ENCODE measurements at places on chromosomes 16 and 17.

DNA sequence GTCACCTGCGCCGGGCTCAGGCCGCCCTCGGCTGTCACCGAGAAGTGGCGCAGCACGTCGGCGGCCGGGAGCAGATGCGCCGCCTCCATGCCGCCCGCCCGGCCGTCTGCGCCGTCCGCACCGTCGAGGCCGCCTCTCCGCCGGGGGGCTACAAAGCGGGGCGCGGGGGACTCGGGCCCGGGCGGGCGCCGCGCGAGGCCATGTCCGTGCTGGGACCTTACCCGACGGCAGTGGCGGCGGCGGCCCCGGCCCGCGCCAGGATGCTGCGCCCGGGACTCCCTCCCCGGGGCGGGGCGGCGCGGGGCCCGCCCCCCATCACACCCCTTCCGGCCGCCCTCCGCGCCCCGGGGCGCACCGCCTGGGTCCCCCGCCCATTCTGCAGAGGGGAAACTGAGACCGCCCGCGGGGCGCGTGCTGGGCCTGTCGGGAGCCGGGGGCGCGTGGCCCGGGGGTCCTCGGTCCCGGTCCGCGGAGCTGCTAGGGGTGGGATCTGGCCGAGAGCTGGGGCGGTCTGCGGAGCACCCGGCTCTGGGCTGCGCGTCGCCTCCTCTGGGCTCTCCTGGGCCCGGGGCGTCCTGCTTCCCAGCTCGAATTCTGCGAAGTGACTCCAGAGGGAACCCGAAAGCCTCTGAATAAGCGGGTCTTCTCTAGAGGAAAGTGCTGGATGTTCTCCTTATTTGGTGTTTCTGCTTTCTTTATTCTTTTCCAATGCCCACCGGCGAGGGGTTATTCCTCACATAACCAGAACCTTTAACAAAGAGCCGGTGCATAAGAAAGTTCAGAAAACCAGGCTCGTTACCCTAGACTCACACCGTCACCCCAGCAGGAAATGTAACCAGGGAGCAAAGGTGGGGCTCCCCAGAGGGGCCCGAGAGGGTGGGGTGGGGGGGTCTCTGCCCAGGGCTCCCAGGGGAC, at the start of gene ATP2A3:
Gene ATP2A3, minus strand, starts transcription at position 235 of the 915 bp plus-strand sequence. Its CDS starts 146 bp downstream, at position 89.
- no peak for DNase-seq

DNA sequence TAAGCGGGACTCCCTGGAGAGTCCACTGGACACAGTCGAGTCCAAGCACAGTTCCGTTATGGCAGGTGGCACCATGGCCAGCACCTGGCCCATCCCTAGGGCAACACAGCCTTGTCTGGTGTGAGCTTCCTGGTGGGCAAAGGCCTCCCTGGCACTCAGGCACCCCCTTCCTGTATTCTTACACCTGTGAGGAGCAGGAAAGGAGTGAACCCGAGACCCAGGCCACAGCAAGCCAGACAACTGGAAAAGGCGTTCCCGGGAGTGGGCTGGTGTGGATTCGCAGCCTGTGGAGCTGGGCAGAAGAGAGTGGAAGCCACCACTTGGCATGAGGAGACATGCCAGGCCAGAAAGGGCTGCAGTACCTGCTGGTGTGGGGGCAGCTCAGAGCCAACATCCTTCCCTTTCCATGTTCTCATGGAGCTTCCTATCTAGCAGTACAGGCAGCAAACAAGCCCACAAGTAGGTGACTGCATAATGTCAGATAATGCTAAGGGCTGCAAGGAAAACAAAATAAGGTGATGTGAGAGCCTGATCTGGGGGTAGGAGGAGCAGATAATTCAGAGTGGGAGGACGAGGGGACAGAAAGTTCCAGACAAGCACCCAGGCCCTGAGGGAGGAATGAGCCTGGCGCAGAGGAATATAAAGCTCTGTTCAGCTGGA, 87.0 kb downstream of the GNAO1 start:
- DNase-seq = no peak

DNA sequence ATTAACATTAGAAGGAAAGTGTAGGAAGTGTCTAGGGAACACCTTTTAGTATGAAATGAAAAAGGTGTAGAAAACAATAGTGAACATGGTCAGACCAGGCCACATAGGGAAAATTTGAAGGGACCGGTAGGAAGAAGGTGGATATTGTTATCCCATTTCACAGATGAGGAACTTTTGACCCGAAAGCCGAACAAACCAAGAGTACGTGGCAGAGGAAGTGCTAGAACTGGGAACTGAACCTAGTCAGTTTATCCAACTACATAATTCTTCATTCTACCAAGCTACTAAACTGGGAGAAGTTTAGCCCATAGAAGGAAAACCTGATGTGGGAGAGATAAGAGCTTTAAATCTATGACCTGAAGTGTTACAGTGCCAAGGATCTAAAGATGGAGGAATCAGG, 43.2 kb downstream of the YPEL2 start:
- no peak for DNase-seq

- no peak for DNase-seq
Measured at GRCh38 chr17:1108765-1109605, 70.8 kb downstream of the ABR start.

DNA sequence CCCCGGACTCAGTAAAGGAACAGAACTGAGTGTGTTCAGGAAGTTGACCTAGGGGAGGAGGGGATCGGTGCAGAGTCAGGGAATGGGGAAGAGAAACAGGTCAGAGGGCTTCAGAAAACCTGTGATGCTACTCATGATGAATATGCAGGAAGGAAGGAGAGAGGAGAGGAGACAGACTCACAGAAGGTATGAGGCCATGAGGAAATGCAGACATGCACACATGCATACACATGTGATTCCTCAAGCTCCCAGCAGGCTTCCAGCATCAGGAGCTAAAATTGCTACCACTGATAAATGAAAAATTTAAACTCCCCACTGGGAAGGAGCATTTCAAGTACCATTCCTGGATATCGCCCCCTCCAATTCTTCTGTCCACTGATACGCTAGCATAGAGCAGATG, 262.6 kb downstream of the SLC39A11 start:
- DNase-seq = no peak

GRCh38 chr16:3716831-3717234, 491 bp downstream of the TRAP1 start:
- DNase-seq = no peak

DNA sequence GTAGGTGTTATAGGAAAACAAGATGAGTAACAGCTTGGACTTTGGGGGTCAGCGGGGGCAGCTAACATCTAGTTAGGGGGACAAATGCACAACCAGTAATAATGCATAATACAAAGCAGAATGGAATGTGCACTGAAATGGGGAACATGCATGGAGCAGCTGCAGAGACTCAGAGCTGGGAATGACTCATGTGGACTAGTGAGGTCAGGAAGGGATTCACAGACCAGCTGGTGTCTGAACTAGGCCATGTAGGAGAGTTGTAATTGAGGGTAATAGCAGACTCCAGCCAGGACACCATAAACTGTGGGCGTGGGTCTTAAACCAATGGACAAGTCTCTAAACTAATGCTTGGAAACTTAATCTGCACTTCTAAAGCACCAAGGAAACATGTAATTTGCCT, 176.8 kb upstream of the ASIC2 start:
- no peak for DNase-seq

DNA sequence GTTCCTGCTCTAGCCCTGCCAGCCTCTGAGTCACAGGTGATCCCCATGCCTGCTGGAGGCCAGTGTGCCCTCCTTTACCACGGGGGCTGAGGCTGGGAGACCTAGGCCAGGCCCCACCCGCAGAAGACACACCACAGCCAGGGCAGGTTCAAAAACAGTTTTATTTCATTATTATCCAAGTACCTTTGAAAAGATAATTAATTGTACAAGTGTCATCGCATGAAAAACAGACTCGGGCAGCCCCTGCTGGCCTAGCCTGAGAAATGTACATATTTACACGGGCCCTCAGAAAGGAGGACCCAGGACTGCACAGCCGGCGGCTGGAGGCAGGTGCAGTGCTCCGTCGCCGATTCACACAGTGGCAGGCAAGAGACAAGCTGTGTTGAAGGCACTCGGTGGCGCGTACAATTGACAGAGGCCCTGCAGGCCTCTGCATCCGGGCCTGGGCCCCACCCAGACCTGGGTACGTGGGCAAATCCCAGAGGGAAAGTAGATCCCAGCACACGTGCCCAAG, 4.4 kb downstream of the PDIA2 start:
- no peak for DNase-seq

- DNase-seq = no peak
Measured at GRCh38 chr16:83878838-83879237, 20.1 kb upstream of the MLYCD start.

GRCh38 chr17:40524243-40524965, 23.0 kb upstream of the TNS4 start:
- DNase-seq = no peak

DNA sequence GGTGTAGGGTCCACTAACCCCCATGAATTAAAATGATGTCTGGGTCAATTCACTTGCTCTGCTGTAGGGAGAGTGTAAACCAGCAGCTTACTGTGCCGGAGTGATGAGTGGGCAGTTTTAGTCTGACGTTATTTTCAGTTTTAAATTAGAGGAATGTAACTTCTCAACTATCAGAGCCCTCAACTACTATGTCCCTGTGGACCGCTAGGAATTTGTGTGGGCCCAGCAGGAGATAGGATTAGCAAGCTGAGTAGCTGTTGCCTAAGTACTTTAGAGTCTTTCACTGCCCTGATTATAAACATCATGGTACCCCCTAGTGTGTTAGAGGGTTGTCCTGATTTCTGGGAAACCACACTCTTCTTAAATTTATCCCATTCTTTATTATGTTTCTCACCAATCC, 11.4 kb downstream of the MARVELD3 start:
- no peak for DNase-seq

DNA sequence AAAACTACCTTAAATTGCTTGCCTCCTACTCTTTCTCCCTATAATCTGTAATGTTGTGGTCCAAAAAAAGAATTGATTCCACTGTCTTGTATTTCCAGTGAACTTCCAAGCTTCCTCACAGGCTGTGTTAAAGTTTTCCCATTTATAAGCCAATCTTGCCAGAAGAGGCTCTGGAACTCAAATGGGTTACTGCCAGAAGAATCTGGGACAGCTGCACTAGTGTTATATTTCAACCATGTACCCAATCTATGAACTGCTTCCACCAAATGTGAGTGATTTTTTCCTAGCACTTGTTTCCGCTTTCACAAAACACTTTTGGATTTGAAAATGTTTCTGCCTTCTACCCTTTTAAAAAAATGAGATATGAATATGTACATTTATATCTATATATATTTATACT, 1.8 kb downstream of the CCDC43 start:
- no peak for DNase-seq

- no peak for DNase-seq
Measured at GRCh38 chr16:63943566-63943965, 1178.3 kb downstream of the CDH11 start.

- DNase-seq = no peak
Measured at GRCh38 chr16:54284319-54284930, 2.2 kb downstream of the IRX3 start.

- no peak for DNase-seq
Measured at GRCh38 chr16:26762594-26762993, 304.1 kb upstream of the C16orf82 start.

- no peak for DNase-seq
Measured at GRCh38 chr17:42133461-42134041, 10.9 kb downstream of the HSPB9 start.

- no peak for DNase-seq
Measured at GRCh38 chr17:71793518-71793917, 327.3 kb upstream of the SOX9 start.

DNA sequence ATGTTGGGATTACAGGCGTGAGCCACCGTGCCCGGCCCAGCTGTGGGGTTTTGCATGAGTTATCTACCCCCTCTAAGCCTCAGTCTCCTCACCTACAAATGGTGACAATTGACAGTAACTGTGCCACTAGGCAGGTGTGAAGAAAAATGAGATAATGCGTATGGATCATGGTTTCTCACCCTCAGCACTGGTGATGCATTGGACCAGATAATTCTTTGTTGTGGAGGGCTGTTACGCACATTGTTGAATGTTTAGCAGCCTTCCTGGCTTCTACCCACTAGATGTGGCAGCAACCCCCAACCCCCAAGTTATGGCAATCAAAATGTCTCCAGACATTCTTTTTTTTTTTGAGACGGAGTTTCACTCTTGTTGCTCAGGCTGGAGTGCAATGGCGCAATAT, 9.0 kb upstream of the HAPSTR1 start:
- no peak for DNase-seq

- peak; percentile 30 for DNase-seq
Measured at GRCh38 chr17:81923302-81924260, 4.0 kb downstream of the MAFG start.

DNA sequence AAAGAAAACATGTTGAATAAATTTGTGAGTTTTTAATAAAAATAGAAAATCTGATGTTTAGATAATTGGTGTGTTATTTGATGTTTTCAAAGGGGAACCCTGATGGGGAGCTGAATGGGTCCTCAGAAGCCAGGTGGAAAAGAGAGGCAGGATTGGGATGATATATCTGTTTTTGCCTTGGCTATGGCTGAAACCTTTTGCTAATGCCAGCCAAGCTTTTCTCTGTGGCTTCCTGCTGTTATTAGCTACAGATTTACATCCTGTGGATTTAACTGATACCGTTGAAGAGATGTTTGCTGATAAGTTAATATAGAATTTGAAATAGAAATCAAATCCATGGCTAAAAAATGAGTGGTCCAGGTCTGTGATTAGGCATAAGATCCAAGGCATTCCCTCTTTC, 4.2 kb upstream of the AATF start:
- DNase-seq = no peak

DNA sequence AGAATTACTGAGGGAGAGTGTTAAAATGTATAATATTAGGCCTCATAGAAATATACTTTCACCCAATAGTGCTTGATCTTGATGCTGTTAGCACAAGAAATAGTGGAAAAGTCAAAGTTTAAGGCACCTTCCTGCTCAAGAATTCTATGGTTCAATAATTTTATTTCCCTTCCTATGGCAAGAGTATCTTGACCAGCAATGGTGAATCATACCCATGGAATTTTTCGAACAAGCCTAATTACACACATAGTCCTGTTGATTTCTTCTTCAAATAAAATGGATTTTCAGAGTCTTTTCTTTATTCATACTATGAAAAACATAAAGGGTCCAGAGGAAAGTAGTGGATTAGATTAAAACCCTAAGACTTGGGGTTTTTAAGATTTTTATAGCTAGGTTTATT, 810.6 kb downstream of the CDH11 start:
- no peak for DNase-seq

GRCh38 chr17:36550491-36551417, 6.0 kb downstream of the GGNBP2 start:
- no peak for DNase-seq

Data from GOT3 (cell line).